Immature natural killer cell (primary cell): ENCODE measurements at places on chromosomes 2 and 18.
A peak's percentile ranks its signal among the peaks of the same experiment; 100 is the strongest.

- peak; percentile 18 for DNase-seq
These were observed 116.0 kb downstream of the CDC42EP3 start for GRCh38 chr2:37555457-37555856.

DNA sequence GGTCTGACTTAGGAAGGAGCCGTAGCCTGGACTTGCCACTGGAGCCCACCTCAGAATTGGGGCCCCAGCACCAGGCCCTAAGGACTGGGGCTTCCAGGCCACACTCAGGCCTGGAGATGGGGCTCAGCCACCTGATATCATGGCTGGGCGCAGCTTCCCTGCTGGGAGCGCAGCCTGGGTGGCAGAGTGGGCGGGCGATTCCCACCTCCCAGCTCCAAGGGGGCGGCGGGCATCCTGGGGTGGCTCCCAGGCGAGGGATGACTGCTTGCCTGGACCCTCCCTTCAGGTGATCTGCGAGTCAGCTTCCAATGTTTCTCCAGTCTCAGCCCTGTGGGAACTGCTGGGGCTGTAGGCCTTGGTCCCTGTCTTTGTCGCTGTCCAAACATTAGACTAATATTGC lies 20.1 kb downstream of the GPR35 start:
- no peak for DNase-seq

GRCh38 chr2:121479882-121480522 lies 50.7 kb upstream of the RNU4ATAC start:
- DNase-seq: no peak

- no peak for DNase-seq
These were observed 20.9 kb upstream of the CCBE1 start for GRCh38 chr18:59718108-59718463.

DNA sequence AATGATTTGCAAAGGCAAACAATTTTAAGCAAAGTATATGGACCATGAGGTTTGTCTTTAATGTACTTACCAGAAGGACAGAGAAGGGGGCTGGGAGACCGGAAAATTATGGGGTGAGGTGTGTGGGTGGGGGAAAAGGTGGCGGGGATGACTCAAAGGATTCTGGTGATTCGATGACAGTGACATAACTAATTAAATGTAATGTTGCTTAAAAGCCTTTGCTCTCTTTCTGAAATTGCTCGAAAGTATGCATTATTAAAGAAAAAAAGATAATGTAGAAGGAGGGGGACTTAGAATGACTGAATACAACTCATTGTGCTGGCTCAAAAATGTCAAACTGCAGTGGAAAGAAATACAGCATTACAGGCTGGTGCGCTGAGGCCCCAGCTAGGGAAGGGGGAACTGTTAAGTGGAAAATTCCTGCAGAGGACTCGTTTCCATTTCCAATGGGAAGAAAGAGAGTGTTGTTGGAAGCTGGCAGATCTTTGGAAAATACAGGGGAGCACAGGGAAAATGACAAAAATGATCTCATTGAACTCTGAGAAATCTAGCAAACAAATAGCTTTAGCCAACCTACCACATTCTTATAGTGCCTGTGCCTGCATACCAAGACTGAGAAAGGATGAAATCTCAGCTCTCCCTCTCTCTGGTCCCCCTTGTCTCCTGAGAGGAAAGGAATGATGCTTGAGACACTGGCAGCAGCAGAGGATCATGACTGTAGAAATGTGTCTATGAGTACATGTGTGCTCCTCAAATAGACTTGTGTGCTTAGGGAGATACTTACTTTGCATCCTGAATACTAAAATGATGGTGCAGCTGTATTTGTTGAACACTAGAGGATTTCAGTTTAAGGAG lies 632.4 kb downstream of the NYAP2 start:
- no peak for DNase-seq

GRCh38 chr2:3635171-3635974 lies 22.6 kb upstream of the ALLC start:
- no peak for DNase-seq

DNA sequence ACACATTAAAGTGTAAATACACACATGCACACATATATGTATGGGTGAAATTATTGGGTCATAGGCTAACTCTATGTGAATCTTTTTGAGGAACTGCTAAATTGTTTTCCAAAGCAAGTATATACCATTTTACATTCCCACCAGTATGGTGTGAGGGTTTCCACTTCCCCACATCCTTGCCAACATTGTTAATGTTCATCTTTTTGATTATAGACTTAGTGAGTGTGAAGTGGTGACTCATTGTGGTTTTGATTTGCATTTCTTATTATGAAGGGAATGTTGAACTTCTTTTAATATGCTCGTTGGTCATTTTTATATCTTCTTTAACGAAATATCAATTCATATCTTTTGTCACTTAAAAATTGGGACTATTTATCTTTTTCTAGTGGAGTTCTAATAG lies 181.8 kb upstream of the GCFC2 start:
- DNase-seq: no peak

GRCh38 chr2:178380763-178381162 lies 70.2 kb downstream of the PRKRA start:
- no peak for DNase-seq

- no peak for DNase-seq
These were observed 10.8 kb downstream of the DAPL1 start for GRCh38 chr2:158805936-158806335.

DNA sequence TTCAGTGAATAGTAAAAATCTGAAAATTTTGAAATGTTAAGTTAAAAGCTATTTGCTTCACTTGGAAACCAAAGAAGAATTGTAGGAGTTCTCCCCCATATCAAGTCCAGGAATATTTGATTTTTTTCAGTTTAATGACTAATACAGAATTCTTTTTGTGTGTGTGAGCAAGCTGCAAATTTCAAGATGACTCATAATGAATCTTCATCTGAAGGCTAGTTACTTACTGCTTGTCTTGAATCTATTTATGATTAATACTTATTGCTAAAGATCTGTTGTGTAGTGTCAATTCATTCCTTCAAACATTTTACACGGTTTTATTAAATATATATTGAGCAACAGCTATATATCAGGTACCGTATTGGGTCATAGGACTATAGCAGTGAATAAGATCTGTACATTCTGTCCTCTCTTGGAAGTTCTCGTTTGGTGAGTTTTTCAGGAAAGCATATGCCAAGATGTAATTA lies 47.8 kb upstream of the CAVIN2 start:
- DNase-seq: no peak

- DNase-seq: no peak
These were observed 74.3 kb downstream of the NPAS2 start for GRCh38 chr2:100894105-100894795.

DNA sequence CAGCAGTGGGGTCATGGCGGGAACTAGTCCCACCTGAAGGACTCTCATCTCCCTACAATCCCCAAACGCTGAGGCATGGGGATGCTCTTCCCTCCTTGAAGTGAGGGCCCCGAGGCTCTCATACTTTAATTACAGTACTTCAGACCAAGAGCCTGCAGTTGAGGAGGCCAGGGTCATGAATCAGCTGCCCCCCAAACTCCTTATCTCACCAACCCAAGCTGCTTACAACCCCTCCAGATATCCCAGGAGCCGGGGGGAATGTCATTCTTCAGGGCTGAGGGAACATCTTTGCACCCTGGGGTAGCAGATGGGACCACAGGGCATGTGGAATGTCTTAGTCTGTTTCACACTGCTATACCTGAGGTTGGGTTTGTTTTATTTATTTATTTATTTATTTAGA lies 2.8 kb upstream of the CAPN10 start:
- DNase-seq: no peak

DNA sequence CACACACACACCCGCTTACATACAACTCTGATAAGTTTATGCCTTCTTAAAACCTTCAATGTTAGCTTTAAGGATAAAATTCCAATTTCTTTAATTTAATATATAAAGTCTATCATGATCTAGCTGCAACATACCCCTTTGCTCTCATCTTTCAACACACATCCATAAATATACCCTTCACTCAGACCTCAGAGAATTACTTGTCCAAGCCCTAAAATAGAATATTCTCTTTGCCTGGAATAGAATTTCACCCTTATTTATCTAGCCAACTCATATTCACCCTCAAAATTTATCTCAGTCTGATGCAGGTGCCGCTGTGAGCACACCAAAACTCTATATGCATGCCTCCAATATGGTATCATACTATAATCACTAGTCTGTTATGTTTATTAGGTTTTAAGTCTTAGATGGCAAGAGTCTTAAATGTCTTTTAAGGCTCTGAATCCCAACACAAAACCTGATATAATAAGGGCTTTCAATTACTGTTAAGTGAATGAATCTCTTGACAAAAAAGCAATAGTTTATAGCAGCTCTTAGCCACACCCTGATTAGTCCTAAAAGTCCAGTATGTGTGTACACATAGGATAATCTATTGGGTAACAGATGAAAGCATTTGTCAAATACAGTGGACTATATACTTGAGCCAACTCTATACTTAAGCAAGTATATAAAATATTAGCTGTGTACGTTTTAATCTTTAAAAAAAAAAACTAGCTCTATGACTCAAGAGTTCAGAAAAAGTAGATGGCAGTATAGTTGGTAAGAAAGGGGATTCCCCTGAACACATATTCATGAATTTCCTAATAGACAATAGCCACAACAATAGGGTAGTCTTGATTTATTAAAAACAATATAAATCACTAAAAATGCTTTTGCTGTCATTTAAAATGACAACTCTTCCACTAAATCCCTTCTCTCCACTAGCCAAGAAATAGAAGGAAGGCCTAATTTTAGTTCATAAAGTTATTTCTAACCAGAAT lies 144.5 kb downstream of the EXOC6B start:
- no peak for DNase-seq

- no peak for DNase-seq
These were observed 8.9 kb upstream of the POU3F3 start for GRCh38 chr2:104844807-104845551.

GRCh38 chr2:124586835-124587234 lies 561.7 kb downstream of the CNTNAP5 start:
- DNase-seq: no peak

DNA sequence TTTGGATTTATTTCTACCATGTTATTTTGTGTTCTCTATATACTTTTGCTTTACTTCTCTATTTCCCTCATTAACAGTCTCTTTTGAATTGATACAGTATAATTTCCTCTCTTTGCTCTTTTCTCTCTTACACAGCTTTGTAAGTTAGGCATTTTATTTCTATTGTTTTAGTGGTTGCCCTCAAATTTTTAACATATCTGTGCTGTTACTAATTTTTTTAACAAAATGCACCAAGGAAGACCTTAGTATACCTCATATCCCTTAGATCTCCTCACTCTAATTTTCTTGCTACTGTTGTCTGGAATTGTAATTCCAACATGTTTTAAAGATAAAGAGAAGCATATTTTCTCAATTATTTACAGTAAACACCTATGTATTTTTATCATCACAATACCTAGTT lies 416.8 kb upstream of the SLC14A2 start:
- DNase-seq: no peak

DNA sequence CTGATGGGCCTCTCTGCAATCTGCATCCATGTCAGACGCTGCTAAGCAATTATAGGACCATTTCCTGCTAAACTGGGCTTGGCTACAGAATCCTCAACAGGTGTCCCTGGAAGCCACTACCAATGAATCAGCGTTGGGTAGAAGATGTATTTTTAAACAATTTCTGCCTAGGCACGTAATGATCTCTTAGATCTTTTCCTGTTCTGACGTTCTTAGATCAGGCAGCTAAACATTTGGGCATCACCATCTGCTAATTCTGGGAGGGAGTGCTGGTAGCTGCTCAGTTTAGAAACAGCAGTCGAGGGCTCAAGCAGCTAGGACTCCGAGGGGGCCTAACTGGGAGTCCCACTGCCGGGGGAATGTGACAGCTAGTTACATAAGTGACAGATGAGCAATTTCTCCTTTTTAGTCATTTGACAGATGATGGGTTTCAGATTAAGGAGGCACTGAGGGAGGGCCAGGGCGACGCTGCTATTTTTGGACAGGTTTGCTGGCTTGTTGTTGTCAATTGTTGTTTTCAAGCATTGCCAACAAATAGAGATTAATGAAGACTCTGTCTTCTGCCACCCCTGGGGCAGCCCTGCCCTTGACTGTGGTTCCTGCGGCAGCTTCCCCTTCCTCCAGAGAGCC lies 92.7 kb downstream of the MRO start:
- DNase-seq: no peak

DNA sequence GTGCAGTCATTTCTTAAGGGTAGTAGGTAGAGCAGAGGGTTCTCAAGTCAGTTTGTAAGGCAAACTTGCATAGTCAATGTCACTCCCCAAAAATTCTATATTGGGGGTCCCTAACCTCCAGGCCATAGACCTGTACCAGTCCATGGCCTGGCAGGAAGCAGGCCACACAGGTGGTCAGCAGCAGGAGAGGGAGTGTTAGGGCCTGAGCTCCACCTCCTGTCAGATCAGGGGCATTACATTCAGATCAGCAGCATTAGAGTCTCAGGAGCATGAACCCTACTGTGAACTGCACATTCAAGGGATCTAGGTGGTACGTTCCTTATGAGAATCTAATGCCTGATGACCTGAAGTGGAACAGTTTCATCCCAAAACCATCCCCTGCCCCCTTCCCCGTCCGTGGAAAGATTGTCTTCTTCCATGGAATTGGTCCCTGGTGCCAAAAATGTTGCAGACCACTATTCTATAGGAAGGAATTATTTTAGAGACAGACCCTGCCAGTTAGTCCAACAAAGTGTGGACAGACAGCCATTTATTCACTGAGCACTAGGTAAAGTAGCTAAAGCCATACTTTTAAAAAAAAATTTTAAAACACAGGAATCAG lies 6.7 kb downstream of the COA5 start:
- DNase-seq: peak; percentile 30

- no peak for DNase-seq
These were observed 168.5 kb upstream of the KLF7 start for GRCh38 chr2:207334301-207334623.

DNA sequence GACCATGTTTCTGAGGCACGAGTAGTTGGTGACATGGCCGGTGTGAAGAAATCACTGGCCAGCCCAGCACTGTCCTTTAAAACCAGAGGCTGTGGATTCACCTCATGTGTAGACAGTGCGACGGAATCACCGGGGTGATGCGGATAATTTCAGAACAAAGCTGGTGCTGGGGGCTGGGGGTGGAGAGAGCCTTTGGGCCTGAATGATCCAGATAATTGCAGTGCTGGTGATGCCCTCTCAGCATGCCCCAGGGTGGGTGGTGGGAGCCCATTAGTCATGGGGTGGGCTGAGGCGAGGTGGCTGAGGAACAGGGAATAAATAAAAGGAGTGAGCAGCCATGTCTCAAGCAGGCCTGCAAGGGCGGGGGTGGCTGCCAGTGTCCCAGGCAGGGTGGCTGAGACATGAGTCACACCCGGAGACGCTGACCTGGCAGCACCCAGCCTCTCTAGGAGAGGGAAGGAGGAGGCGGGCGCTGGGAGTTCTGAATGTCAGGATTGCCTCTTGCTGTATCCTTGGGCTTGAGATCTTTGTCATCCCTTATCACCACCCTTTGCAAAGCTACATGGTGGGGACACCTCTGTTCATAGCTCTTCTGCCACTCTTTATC lies 151.1 kb upstream of the MSH6 start:
- no peak for DNase-seq
